Tibial artery (tissue), 4 donors: ENCODE measurements at places on chromosomes 2 and 18.

DNA sequence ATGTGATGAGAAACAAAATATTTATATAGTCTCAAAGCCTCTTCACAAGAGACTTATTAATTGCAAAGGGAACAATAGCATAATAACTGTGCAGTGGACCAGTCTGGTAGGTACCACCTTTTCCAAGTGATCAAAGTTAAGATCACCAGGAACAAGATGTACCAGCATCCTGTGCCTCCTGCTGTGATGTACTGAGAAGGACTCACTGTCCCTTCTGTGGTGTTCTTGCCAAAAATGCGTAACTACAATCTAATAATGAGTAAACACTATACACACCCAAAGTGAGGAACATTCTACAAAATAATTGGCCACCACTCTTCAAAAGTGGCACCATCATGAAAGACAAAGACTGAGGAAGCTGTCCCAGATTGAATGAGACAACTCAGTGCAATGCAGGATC is 14.5 kb downstream of the GNLY start:
- H3K27me3 ChIP-seq, result no peaks in the 10 kb centered on the region
- H3K36me3 ChIP-seq, result no peaks in the 10 kb centered on the region
- no peak overlapping the region for H3K27ac ChIP-seq
- DNase-seq, result no peak

- no peak overlapping the region for H3K27ac ChIP-seq
- no peaks in the 10 kb centered on the region for H3K27me3 ChIP-seq
- no peaks in the 10 kb centered on the region for H3K36me3 ChIP-seq
These were observed 91.7 kb upstream of the EPC2 start for GRCh38 chr2:148552675-148553331.

DNA sequence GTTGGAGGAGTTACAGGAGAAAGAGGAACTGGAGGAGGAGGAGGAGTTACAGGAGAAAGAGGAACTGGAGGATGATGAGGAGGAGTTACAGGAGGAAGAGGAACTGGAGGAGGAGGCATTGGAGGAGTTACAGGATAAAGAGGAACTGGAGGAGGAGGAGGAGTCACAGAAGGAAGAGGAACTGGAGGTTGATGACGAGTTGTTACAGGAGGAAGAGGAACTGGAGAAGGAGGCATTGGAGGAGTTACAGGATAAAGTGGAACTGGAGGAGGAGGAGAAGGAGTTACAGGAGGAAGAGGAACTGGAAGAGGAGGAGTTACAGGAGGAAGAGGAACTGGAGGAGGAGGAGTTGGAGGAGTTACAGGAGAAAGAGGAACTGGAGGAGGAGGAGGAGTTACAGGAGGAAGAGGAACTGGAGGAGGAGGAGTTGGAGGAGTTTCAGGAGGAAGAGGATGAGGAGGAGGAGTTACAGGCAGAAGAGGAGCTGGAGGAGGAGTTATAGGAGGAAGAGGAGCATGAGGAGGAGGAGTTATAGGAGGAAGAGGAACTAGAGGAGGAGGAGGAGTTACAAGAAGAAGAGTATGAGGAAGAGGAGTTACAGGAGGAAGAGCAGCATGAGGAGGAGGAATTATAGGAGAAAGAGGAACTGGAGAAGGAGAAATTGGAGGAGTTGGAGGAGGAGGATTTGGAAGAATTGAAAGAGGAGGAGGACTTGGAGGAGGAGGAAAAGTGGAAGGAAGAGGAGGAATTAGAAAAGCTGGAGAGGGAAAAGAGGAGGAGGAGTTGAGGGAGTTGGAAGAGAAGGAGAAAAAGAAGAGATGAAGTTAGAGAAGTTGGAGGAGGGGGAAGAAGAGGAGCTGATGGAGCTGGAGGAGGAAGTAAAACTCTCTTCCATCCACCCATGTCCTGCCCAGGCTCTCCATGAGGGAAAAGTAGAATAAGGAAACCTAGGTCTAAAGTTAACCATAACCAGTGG is 37.2 kb downstream of the CLASP1 start:
- no peaks in the 10 kb centered on the region for H3K27me3 ChIP-seq
- DNase-seq, result no peak
- H3K36me3 ChIP-seq, result peaks cover 8% of the 10 kb centered on the region
- no peak overlapping the region for H3K27ac ChIP-seq
- H3K4me1 ChIP-seq, result no peaks in the 10 kb centered on the region

GRCh38 chr2:113135317-113135716 is 7.9 kb downstream of the IL1RN start:
- H3K4me3 ChIP-seq, result no peak overlapping the region
- no peaks in the 10 kb centered on the region for H3K27me3 ChIP-seq
- no peak overlapping the region for H3K27ac ChIP-seq
- H3K4me1 ChIP-seq, result no peaks in the 10 kb centered on the region
- DNase-seq, result no peak

GRCh38 chr2:221677688-221678087 is 105.6 kb upstream of the EPHA4 start:
- no peaks in the 10 kb centered on the region for H3K36me3 ChIP-seq
- H3K4me3 ChIP-seq, result no peak overlapping the region
- no peaks in the 10 kb centered on the region for H3K4me1 ChIP-seq
- H3K27me3 ChIP-seq, result no peaks in the 10 kb centered on the region
- H3K27ac ChIP-seq, result no peak overlapping the region

DNA sequence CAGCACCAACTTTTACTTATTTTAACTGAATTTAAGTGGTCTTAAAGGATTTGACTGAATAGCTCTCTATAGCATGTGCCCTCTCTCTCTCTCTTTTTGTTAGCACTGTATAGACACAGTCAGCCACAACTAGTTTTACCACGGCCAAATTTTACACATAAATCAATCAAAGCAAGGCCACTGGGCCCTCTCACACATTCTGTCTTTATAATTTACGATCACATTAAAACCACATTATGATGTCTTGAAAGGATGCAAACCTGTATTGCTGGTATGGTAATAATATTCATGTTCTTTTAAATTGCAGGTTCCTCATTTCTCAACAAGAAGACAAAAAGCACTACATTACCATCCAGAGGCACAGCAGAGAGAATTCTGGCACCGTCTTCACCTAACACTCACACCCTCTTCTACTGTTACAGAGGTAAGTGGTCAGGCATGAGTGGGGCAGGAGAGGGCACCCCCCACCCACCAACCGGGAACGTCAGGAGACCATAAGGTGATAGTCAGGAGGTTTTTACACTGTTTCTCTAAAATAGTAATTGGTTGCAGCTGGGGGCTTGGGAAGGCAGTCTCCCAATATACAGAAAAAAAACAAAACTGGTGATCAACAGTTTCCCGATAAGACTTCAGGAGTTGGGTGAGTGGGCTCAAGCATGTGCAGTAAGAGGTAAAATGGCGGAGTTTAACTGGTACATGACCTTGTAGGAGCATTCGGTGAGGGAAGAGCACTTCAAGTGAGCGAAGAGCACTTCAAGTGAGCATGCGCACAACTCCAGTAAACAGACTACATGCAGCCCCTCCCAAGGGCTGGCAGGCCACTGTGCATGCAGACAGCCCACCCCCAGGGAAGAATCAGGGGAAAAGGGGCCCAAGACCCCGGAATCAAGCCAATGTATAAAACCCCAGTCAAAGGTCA is 296.7 kb downstream of the PIEZO2 start:
- H3K27ac ChIP-seq, result no peak overlapping the region
- H3K27me3 ChIP-seq, result no peaks in the 10 kb centered on the region
- H3K36me3 ChIP-seq, result no peaks in the 10 kb centered on the region
- no peak for DNase-seq
- H3K4me3 ChIP-seq, result no peak overlapping the region

- peaks cover 7% of the 10 kb centered on the region for H3K4me1 ChIP-seq
- no peaks in the 10 kb centered on the region for H3K36me3 ChIP-seq
- H3K4me3 ChIP-seq, result no peak overlapping the region
These were observed 378.8 kb downstream of the SLC4A3 start for GRCh38 chr2:220006152-220006621.

DNA sequence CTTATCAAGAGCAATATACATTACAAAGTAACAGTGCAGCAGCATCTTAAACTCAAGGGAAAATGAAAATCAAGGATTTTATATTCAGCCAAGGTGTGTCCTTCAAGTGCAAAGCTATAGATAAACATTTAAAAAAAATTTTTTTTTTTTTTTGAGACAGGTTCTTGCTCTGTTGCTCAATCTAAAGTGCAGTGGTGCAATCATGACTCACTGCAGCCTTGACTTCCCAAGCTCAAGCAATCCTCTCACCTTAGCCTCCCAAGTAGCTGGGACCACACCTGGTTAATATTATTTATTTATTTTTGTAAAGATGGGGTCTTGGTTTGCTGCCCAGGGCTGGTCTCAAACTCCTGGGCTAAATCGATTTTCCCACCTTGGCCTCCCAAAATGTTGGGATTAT is 9.0 kb downstream of the CDKL4 start:
- H3K27me3 ChIP-seq, result no peaks in the 10 kb centered on the region
- DNase-seq, result no peak
- no peak overlapping the region for H3K4me3 ChIP-seq

DNA sequence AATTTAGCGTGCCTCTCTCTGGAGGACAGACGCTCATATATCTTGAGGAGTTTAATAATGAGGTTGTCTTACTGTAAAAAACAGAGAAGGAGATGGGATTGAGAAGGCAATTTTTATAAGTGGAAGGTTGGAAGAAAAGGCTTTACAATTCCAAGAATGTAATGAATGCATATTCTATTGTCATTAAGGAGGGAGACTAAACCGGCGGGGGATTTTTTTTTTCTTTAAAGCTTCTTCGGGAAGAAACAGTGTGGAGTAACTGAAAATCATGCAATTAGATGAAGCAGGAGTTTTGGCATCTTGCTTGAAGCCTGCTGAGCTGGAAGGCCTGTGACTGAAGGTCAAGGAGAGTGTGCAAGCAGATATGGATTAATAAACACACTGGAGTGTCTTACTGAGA is 124.4 kb downstream of the HRH4 start:
- H3K27me3 ChIP-seq, result no peaks in the 10 kb centered on the region
- no peaks in the 10 kb centered on the region for H3K4me1 ChIP-seq
- DNase-seq, result no peak
- H3K36me3 ChIP-seq, result no peaks in the 10 kb centered on the region
- H3K4me3 ChIP-seq, result no peak overlapping the region
- H3K27ac ChIP-seq, result no peak overlapping the region

GRCh38 chr18:66534110-66534509 is 69.8 kb downstream of the CDH19 start:
- H3K4me3 ChIP-seq, result no peak overlapping the region
- no peaks in the 10 kb centered on the region for H3K4me1 ChIP-seq
- no peaks in the 10 kb centered on the region for H3K27me3 ChIP-seq
- no peaks in the 10 kb centered on the region for H3K36me3 ChIP-seq
- no peak for DNase-seq

DNA sequence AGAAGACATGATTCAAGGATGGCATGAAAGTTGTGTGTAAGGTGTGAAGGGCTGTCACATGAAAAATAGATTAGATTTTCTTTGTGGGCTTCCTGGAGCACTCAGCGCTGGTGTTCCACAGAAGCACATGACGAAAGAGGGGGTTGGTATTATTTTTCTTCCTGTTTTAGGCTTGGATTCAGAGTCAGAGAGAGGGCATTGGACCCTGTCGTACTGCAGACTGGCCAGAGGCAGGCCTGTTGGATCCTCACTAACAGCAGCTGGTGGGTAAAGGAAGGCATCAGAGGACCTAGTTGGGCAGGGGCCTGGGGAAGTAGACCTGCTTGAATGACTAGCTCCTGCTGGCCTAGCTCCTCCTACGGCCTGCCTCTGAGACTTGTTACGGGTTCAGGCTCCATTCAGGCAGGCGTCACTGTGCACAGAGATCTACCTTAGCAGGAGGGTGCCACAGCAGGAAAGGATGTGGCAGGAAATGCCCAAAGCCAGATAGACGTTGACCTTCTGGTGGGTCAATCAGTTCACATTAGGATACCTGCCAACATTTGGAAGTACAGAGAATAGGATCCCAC is 13.1 kb downstream of the CTLA4 start:
- no peaks in the 10 kb centered on the region for H3K27me3 ChIP-seq
- peaks cover 8% of the 10 kb centered on the region for H3K4me1 ChIP-seq
- H3K27ac ChIP-seq, result no peak overlapping the region
- H3K4me3 ChIP-seq, result no peak overlapping the region
- DNase-seq, result no peak
- no peaks in the 10 kb centered on the region for H3K36me3 ChIP-seq

DNA sequence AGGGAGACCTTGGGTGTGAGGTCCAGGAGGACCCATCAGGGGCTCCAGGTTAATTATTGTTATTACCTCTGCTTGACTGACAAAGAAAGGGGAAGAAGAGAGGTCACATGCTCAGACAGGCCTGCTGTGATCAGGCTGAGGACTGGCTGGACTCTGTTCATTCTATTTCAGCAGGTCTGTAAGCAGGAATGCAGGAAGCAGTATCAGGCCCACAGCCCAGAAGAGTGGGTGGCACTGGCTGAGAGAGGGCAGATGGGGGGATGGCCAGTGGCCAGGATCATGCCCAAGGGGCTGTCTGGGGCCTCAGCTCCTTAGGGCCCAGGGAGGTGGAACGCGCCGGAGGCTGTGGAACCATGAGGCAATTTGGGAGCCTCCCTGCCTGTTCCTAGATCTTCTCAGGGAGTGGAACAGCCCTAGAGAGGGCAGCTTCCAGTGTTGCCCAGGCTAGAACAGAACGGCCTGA is 43.7 kb upstream of the ZBTB7C start:
- peaks cover 28% of the 10 kb centered on the region for H3K4me1 ChIP-seq
- no peak for DNase-seq

DNA sequence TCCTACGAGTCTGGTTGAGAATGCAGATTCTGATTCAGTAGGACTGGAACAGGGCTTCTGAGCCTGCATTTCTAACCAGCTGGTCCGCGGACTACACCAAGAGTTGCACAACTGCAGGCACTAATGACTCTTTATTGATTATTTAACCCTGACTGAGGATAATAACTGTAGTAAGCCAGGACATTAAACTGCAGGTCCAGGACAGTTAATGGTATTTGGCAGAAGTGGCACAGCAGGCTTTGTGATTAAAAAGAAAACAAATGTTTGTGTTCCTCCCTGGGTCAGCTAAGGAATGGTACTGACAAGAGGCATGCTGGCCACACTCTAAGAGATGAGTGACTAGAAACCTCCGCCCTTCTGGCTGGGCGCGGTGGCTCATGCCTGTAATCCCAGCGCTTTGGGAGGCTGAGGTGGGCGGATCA is 59.4 kb downstream of the ALPK2 start:
- no peaks in the 10 kb centered on the region for H3K36me3 ChIP-seq
- H3K4me1 ChIP-seq, result no peaks in the 10 kb centered on the region
- no peak overlapping the region for H3K4me3 ChIP-seq
- H3K27ac ChIP-seq, result no peak overlapping the region
- H3K27me3 ChIP-seq, result no peaks in the 10 kb centered on the region

DNA sequence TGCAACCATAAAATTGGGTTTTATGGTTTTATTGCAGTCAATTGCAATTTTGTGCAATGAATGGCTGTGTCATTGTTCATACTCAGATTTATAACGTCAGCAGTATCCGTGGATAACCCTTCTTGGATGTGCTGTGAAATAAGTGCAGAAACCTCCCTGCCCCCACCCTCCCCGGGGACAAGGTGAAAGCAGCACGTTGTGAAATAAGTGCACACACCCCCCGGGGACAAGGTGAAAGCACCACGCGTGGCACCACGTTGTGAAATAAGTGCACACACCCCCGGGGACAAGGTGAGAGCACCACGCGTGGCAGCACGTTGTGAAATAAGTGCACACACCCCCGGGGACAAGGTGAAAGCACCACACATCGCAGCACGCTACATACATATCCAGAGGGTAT is 93.6 kb upstream of the NFATC1 start:
- H3K4me3 ChIP-seq, result no peak overlapping the region
- no peak for DNase-seq
- no peaks in the 10 kb centered on the region for H3K27me3 ChIP-seq
- peaks cover 60% of the 10 kb centered on the region for H3K36me3 ChIP-seq
- no peaks in the 10 kb centered on the region for H3K4me1 ChIP-seq

- H3K4me3 ChIP-seq, result no peak overlapping the region
- no peaks in the 10 kb centered on the region for H3K4me1 ChIP-seq
- no peaks in the 10 kb centered on the region for H3K27me3 ChIP-seq
- H3K36me3 ChIP-seq, result no peaks in the 10 kb centered on the region
- DNase-seq, result no peak
- H3K27ac ChIP-seq, result no peak overlapping the region
These were observed 431.4 kb downstream of the GRB14 start for GRCh38 chr2:164189851-164190250.
